Stimulated activated memory B cell treated with anti-CD40 and anti-IgM and Interleukin-4, amounts not matched to agents 10 μg/mL and 1 μg/mL and 100 μg/mL, for 72 hours (primary cell): ENCODE measurements at places on chromosomes 7 and 10.
A peak's percentile ranks its signal among the peaks of the same experiment; 100 is the strongest.

DNA sequence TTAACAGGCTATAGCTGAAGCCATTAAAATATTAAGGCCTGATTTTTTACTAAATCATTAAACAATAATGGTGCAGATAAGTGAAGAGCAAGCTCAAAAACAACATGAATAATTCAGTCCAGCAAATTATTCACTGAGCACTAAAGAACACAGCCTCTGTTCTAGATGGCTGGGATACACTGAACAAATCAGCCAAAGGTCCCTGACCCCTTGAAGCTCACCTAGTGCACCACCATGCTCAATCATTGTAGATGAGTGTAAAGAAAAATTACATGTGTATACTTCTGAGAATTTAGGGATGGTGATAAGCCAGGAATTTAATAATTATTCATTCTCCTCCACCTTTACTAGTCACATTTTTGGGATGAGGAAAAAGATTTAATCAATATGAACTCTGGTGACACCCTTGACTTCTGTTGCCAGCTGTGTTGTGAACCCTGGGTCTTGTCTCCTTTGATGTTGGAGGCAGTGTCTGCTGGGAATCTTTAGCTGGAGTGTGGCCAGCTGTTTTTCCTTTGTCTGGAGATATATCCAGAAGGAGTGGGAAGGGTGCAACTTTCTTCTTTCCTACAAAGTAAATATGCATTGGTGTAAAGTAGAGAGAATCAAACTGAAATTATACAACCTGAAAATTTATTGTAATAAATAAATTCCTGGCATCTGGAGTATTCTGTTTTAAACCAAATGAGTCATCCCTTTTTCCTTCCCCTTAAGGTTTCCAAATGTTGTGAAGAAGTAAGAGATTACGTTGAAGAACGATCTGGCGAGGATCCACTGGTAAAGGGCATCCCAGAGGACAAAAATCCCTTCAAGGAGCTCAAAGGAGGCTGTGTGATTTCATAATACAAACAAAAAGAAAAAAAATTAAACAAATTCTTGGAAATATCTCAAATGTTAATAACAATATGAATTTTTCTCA, 4.0 kb downstream of the GNGT1 start:
- ATAC-seq = no peak

- ATAC-seq = no peak
These were observed 213.2 kb upstream of the CTBP2 start for GRCh38 chr10:125373546-125373945.

- ATAC-seq = peak; percentile 65
These were observed 3.1 kb downstream of the STRA8 start for GRCh38 chr7:135236727-135237126.

DNA sequence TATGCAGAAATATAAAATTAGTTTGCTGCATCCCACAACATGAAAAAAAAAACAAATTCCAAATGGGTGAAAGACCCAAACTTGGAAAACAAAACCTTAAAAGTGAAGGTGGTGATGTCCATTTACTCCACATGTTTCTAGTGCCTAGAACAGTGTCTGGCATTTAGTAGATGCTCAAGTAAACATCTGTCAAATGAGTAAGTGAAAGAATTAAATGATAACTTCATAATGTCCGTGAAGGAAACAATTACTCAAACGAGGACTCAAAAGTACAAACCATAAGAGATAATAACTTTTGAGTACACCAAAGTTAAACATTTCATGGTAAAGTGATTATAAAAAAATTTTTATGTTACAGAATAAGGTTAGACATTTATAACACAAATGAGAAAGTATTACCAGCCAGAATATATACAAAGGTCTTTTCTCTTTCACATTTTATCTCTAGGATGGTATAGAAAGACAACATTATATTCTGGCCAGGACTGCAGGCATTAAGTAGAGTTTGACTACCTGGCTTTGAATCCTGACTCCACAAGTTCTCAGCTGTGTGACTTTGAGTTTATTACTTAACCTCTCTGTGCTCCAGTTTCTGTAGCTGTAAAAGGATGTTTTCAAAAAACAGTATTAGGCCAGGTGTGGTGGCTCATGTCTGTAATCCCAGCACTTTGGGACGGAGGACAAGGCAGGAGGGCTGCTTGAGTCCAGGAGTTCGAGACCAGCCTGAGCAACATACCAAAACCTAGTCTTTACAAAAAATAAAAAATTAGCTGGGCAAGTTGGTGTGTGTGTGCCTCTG, 20.7 kb downstream of the NMT2 start:
- ATAC-seq = no peak

DNA sequence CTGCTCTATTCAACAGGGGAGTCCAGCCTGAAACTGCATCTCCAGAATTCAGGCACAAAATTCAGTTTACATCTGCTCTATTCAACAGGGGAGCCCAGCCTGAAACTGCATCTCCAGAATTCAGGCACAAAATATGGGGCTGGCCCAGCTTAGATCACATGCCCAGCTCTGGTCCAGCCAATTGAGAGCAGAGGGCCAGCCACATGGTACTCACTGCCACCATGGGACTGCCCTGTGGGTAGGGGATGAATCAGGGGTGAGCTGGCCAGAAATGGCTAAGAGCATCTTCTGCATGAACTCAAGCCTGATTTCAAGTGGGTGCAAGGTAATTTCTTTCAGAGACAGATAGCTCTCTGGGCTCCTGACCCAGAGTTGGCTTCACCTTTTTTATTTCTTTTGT, 156.6 kb upstream of the LYZL2 start:
- ATAC-seq = no peak

DNA sequence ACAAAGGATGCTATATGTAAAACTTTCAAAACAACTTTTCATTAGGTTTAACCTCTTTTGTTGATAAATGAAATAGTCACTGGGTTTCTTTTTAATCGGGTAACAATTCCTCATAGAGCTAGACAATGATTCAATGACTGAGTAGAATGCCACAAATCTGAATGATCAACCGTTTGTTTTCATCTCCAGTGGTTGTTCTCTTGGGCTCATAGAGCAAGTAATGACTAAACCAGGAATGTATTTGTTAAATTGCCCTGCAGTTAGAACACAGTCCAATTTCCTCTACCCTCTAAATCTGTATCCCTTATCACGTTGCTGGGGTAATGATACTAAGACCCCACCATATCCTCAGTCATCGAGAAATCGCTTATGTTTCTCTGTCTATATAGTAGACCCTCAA, 40.0 kb downstream of the CNNM1 start:
- no peak for ATAC-seq

- no peak for ATAC-seq
These were observed 253.1 kb upstream of the NEBL start for GRCh38 chr10:21150166-21150565.

- no peak for ATAC-seq
These were observed 36.8 kb downstream of the PPIF start for GRCh38 chr10:79383974-79384606.

- no peak for ATAC-seq
These were observed 453.5 kb upstream of the SEMA3A start for GRCh38 chr7:84647797-84648757.

DNA sequence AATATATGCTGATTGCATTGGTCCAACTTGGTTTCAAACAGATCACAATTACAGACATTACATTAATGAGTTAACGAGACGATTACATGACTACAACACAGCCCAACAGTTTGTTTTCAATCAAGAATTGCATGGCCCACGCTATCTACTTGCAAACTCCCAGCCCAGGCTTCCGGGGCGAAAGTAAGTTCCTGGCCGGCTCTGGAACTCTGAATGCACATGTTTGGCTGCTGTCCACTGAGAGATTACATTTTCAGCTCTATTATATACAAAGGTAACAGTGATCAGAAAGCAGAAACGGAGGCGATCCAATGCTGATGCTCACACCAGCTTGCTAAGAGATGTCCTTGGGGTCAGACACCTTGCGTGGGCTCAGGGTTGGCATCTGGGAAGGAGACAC, 206.3 kb downstream of the FANK1 start:
- no peak for ATAC-seq

DNA sequence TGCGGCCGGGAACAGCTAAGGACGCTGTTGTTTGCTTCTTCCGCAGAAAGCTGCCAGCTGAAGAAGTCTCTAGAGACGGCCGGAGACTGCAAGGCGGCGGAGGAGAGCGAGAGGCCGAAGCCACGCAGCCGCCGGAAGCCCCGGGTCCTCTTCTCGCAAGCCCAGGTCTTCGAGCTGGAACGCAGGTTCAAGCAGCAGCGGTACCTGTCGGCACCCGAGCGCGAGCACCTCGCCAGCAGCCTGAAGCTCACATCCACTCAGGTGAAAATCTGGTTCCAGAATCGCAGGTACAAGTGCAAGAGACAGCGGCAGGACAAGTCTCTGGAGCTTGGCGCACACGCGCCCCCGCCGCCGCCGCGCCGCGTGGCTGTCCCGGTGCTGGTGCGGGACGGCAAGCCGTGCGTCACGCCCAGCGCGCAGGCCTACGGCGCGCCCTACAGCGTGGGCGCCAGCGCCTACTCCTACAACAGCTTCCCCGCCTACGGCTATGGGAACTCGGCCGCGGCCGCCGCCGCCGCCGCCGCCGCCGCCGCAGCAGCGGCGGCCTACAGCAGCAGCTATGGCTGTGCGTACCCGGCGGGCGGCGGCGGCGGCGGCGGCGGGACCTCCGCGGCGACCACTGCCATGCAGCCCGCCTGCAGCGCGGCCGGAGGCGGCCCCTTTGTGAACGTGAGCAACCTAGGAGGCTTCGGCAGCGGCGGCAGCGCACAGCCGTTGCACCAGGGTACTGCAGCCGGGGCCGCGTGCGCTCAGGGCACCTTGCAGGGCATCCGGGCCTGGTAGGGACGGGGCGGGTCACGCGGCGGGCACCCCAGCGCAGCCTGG, 2.4 kb downstream of the NKX2-3 start:
- peak; percentile 36 for ATAC-seq

DNA sequence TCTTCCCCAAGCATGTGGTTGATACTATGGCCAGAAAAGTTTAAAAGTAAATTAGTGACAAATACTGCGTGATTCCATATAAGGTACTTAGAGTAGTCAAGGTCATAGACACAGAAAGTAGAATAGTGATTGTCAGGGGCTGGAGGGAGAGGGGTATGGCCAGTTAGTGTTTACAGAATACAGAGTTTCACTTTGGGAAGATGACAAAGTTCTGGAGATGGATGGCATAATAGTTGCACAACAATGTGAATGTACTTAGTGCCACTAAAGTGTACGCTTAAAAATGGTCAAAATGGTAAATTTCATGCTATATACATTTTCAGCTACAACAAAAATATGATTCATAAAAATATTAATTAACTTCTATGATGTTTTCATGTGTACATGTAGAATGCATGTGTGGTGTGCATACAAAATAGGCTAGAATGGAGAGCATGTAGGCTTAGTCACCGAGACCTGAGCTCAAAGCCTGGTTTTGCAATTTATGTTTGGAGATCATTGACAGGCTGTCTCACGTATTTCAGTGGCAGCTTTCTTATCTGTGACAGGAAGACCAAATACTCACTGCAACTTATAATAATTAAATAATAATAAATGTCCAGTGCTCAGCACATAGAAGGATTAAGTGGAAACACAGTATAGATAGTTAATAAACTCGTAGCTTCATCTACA, 625.6 kb downstream of the SUGCT start:
- no peak for ATAC-seq
